ENCODE measurements at places on chromosomes 7 and 10. TPM values are rescaled to one million over a fixed set of nuclear protein-coding genes. Genes with fewer than 3 reads are reported as not detected.

The PDZD7 gene
- 5.9 TPM for total RNA-seq

The HTR5A gene
- total RNA-seq: 2.1 TPM

The SMARCD3 gene
- 76.5 TPM for total RNA-seq

The NPSR1 gene
- 4.4 TPM for total RNA-seq

The ANKRD2 gene
- total RNA-seq: not detected

The FRAT1 gene
- total RNA-seq: 2.6 TPM

The UNCX gene
- 15.5 TPM for total RNA-seq

The FZD8 gene
- 5.9 TPM for total RNA-seq

The MEOX2 gene
- 0.09 TPM for total RNA-seq

The SLC13A1 gene
- total RNA-seq: not detected

The GIMAP8 gene
- total RNA-seq: 2.5 TPM

The GDF2 gene
- not detected for total RNA-seq

The C10orf53 gene
- total RNA-seq: 0.18 TPM

The NIPSNAP2 gene
- 47.9 TPM for total RNA-seq

The GCK gene
- total RNA-seq: 7.7 TPM

The ACTL6B gene
- total RNA-seq: 58.7 TPM

The CDNF gene
- total RNA-seq: not detected

The CLRN3 gene
- total RNA-seq: 0.27 TPM

The RASSF4 gene
- 26.5 TPM for total RNA-seq

The UBE2D4 gene
- 16.2 TPM for total RNA-seq

The OR13A1 gene
- 0.45 TPM for total RNA-seq

The SLC26A5 gene
- 0.18 TPM for total RNA-seq

The ASAH2 gene
- total RNA-seq: 1.5 TPM

The FKBP6 gene
- total RNA-seq: not detected

The GALNT17 gene
- 41.3 TPM for total RNA-seq

The MYL10 gene
- total RNA-seq: not detected

The STK17A gene
- 30.2 TPM for total RNA-seq
